ENCODE measurements at places on chromosomes 7 and 10.
A peak's percentile ranks its signal among the peaks of the same experiment; 100 is the strongest.

GRCh38 chr10:46029461-46030030, 877 bp downstream of the NCOA4 start:
- no peak for DNase-seq

DNA sequence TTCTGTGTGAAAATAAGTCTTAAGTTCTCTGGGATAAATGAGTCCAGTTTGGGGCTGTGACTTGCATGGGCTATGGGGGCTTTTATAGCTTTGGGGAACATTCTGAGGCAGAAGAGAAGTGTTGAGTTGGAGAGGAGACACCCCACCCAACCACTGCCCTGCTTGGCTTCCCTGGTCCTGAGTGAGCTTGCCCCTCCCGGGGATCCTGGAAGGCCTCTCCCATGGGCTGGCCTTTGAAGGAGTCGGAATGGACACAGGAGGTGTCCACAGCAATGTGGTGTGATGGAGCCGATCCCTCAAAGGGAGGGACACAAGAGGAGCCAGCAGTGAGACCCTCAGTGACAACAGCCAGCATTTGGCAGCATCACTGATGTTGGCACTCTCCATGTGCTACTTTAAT, 89.8 kb downstream of the GLRX3 start:
- no peak for DNase-seq

GRCh38 chr7:150450491-150451001, at the start of gene GIMAP8:
Gene GIMAP8, plus strand, starts transcription at chr7:150450630. Its CDS starts 16,069 bp downstream, at chr7:150466699.
- peak; percentile 82 for DNase-seq

GRCh38 chr7:26278770-26279169, 12.9 kb upstream of the SNX10 start:
- DNase-seq = no peak

GRCh38 chr7:105775580-105775979, 100.8 kb downstream of the ATXN7L1 start:
- DNase-seq = no peak

- DNase-seq = peak; percentile 20
Measured at GRCh38 chr10:93386631-93387369, 95.3 kb downstream of the MYOF start.

DNA sequence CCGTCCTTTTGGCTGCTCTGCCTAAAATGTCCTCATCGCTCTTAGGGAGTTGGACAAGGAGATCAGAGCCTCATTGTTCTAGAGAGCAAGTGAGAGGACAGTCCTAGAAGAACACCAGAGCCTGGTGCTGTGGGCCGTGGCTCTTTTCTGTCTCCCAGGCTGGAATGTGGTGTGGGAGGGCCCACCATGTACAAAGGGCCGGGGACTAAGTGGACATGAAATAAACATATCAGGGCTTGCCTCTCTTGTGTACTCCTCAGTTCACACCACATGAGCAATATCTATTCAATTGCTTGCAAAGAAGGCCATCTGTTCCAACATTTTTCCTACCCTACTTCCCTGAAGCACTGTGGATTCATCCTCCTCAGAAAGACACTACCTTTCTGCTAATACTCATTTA, 510.4 kb downstream of the SUGCT start:
- DNase-seq = no peak
